ENCODE measurements at places on chromosomes 12 and 14. TPM values are rescaled to one million over a fixed set of nuclear protein-coding genes. Genes with fewer than 3 reads are reported as not detected.

- DNase-seq = no peak
These were observed 19.4 kb downstream of the FUT8 start for GRCh38 chr14:65431951-65432350.

GRCh38 chr12:52903285-52903854, 1.5 kb downstream of the KRT8 start:
- DNase-seq = peak; percentile 12

GRCh38 chr12:28570811-28571210, 380.6 kb downstream of the CCDC91 start:
- no peak for DNase-seq

DNA sequence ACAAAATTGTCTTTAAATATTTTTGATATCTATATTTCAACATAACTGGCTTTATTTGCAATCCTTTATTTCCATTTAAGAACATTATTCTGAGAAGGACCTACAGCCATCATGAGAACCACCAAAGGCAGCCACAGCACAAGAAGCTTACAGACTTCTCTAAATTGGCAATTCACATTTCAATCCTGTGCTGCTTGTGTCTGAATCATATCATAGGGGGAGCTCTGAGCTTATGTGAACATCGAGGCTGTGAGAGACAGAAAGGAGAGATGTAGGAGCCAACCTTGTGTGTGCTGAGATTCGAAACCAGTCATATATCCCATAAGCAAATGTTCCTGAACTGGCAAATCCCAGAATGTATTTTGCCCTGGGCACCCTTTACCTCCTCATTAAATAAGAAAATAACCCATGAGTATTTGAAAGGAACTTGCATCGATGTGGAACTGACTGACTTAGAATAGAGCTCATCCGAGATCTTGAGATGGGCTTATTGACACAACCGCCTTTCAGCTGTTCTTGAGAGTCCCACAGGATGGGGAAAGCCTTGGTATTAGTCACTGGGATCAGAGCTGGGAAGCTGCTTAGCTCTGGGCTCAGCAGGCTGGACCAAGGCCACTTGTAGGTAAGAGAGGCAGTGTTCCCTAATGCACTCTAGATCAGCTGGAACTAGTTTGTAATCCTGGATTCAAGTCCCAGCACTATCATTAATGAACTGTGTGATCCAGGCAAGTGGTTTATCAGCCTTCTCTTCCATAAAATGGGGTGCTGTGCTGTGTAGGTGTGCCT, 329.8 kb downstream of the CACNA1C start:
- DNase-seq = no peak

GRCh38 chr12:99600388-99600787, 47.2 kb upstream of the GARIN6 start:
- DNase-seq = no peak

DNA sequence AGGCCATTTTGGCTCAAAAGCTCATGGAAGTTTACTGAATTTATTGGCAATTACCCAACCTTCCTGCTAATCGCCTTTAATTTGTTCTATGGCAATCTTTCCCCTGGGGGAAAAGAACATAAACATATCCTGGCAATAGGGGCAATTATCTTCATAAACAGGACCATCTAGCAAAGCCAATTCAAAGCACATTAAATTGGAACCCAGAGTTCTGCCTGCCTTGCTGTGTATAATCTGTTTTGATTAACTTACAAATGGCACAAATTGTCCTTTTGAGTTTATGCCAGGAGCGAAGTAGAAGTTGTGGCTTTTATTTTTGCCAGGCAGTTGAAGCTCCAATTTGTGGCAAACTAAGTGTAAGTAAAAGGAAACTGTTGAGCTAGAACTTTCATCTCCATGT, 68.6 kb downstream of the C12orf50 start:
- DNase-seq = no peak

GRCh38 chr12:132493482-132494178, 3.7 kb downstream of the FBRSL1 start:
- DNase-seq = no peak

USP44 gene
- total RNA-seq = 1.6 TPM

BMAL2 gene
- 2.0 TPM for total RNA-seq

REP15 gene
- total RNA-seq = not detected
